ENCODE measurements at places on chromosomes 7 and 10.
A peak's percentile ranks its signal among the peaks of the same experiment; 100 is the strongest.

DNA sequence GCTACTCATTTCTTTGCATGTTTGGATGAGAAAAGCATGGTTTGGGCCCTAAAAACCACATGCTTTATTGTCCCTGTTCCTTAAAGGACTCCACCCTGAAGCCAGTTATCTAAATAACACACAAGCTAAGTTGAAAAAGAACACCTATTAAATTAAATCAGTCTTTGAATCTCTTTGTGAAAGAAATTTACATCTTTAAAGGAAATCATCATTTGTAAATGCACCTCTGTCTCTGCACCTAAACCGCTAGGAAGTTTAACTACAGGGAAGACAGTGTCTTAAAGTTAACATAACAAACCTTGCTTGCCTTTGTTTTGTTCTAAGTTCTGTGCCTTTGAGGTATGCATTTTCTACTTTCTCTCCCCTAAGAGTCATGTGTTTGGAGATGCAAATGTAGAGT, 52.6 kb downstream of the HTR7 start:
- DNase-seq = no peak

GRCh38 chr10:84291384-84291783, 37.0 kb upstream of the CCSER2 start:
- no peak for DNase-seq

DNA sequence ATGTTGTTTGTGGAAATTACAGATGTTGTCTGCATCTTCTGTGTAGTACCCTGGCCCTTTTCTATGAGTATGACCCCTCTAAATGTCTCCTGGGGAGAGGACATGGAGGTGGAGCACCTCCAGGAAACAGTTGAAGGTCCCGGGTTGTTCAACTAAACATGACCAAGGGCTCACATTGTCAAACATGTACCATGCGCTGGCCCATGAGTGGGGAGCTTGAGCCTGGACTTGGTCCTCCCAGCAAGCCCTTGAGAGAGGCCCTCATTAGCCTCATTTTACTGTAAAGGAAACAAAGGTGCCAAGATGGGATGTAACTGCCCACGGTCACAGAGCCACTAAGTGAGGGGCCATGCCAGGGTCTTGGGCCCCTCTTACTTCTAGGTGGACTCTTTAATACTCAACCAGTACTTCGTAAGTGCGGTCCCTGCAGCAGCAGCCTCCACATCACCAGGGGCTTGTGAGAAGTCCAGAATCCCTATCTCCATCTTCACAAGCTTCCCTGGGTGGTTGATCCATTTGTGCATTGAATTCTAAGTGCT, 31.2 kb downstream of the C10orf71 start:
- DNase-seq = no peak

GRCh38 chr10:75599875-75600648, 168.6 kb downstream of the LRMDA start:
- no peak for DNase-seq

DNA sequence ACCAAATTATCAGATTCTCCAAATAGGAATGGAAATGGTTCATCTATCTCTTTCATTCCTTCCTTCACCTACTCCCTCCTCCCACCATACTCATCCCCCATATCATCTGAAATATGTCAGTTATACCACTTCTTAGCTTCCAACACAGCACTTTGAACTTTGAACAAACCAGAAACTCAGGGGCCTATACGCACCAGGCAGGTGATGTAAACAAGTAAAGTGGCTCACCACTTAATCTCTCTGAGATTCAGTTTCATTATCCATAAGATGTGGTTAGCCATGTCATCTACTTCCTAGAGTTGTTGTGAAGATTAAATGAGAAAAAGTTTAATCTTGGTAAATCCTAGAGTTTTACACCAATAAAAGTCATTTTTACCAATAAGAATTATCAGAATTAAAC, 65.9 kb upstream of the LRRN3 start:
- no peak for DNase-seq

- DNase-seq = no peak
Measured at GRCh38 chr7:34612661-34613060, 45.4 kb upstream of the NPSR1 start.

GRCh38 chr7:79159040-79159664, 294.3 kb downstream of the MAGI2 start:
- DNase-seq = no peak

GRCh38 chr7:52695973-52696595, 339.3 kb upstream of the POM121L12 start:
- no peak for DNase-seq

DNA sequence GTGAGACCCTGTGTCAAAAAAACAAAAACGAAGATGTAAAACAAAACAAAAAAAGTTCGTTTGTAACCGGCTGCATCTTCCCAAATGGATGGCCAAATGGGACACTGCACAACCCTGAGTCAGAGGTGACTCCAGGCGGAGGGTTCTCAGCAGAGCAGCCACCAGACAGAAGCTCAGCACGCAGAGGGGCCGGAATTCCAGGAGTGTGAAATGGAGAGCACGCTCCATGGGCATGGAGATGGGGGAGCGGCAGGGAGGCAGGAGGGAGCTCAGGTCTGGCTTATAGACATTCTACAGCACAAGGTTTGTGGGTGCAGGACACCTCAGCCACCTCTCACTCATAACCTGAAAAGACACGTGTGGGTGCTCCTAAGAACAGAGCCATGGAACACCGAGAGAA, 227.0 kb downstream of the MAD1L1 start:
- no peak for DNase-seq

- no peak for DNase-seq
Measured at GRCh38 chr10:127797339-127797738, 60.4 kb downstream of the FOXI2 start.

- no peak for DNase-seq
Measured at GRCh38 chr7:103541026-103541425, 95.0 kb upstream of the SLC26A5 start.

GRCh38 chr10:116207690-116208089, 65.3 kb downstream of the GFRA1 start:
- no peak for DNase-seq

DNA sequence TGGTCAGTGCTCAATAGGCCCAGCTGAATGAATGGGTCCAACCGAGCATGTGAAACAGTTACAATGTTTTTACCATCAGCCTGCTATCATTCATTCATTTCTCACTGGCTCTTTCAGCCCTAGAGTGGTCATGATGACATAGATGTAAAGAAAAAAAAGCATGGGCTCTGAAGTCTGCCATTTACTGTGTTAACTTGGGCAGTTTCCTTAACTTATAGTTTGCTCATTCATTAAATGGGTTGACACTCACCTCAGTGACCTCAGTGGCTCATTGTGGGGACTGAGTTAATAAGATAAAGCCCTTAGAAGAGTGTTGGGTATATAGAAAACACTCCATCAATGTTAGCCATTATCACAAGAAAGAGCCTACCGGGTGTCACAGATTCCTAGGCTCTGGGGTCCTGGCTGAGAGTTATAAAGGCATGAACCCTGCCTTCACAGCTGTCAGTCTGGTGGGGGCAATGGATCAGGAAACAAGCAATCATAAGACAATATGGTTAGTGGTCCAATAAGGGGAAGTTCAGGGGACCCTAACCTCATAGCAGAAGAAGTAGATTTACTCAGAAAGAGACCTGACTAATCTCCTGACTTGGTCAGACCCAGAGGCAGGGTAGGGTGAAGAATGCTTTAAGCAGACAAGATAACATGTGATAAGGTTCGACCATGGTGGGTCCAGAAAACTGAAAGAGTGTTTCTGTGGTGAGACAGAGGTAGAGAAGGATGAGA, 29.7 kb upstream of the GPAM start:
- DNase-seq = no peak

GRCh38 chr7:17041324-17041723, 159.5 kb upstream of the AGR3 start:
- peak; percentile 92 for DNase-seq
